ENCODE measurements at places on chromosomes 4 and X.
A peak's percentile ranks its signal among the peaks of the same experiment; 100 is the strongest.

GRCh38 chrX:1609311-1609710 is 5.5 kb upstream of the ASMT start:
- H3K4me3 ChIP-seq = no peak overlapping the region
- no peaks in the 10 kb centered on the region for H3K27me3 ChIP-seq
- no peaks in the 10 kb centered on the region for H3K4me1 ChIP-seq
- no peak for DNase-seq
- no peaks in the 10 kb centered on the region for H3K36me3 ChIP-seq
- no peak overlapping the region for H3K27ac ChIP-seq

DNA sequence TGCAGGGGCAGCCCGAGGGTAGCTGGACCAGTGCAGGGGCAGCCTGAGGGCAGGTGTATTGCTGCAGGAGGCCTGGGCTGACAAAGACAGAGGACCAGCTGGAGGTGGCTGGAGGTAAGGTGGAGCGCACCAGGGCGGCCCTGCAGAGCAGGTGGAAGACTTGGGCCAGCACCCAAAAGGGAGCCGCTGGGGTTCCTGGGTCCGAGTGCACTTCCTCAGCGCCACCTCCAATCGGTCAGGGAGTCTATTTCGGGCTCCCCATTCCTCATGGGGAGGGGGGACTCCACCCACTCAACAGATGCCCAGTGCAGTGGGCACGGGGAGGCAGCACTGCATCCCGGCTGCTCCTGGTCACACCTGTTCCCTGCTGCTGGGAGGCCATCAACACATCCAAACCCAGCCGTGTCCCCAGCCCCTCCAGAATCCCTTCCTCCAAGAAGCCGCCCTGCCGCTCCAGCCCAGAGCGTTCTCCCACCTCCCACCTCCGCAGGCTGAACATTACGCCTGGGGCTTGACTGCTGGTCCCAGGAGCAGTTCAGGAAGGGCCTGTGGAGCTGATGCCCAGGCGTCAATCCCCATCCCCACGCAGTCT is 1.5 kb downstream of the LRPAP1 start:
- peak overlapping the region; percentile 85 for H3K4me3 ChIP-seq
- H3K27me3 ChIP-seq = peaks cover 11% of the 10 kb centered on the region
- no peaks in the 10 kb centered on the region for H3K36me3 ChIP-seq
- 0 out of 2 replicates have a peak, but pooled peaks cover 4% of the 10 kb centered on the region for H3K4me1 ChIP-seq
- H3K27ac ChIP-seq = no peak overlapping the region

- H3K27ac ChIP-seq = no peak overlapping the region
- H3K4me3 ChIP-seq = no peak overlapping the region
- no peaks in the 10 kb centered on the region for H3K4me1 ChIP-seq
- H3K36me3 ChIP-seq = no peaks in the 10 kb centered on the region
- no peaks in the 10 kb centered on the region for H3K27me3 ChIP-seq
- DNase-seq = no peak
Observed at GRCh38 chr4:47334652-47335051, 128.8 kb downstream of the COMMD8 start.

GRCh38 chrX:148915474-148915873 is 415.1 kb downstream of the AFF2 start:
- no peaks in the 10 kb centered on the region for H3K36me3 ChIP-seq
- no peak overlapping the region for H3K27ac ChIP-seq
- no peak overlapping the region for H3K4me3 ChIP-seq

GRCh38 chrX:31224381-31225012 is 152.7 kb upstream of the FTHL17 start:
- H3K27me3 ChIP-seq = no peaks in the 10 kb centered on the region
- DNase-seq = no peak
- H3K4me1 ChIP-seq = no peaks in the 10 kb centered on the region
- no peak overlapping the region for H3K4me3 ChIP-seq

DNA sequence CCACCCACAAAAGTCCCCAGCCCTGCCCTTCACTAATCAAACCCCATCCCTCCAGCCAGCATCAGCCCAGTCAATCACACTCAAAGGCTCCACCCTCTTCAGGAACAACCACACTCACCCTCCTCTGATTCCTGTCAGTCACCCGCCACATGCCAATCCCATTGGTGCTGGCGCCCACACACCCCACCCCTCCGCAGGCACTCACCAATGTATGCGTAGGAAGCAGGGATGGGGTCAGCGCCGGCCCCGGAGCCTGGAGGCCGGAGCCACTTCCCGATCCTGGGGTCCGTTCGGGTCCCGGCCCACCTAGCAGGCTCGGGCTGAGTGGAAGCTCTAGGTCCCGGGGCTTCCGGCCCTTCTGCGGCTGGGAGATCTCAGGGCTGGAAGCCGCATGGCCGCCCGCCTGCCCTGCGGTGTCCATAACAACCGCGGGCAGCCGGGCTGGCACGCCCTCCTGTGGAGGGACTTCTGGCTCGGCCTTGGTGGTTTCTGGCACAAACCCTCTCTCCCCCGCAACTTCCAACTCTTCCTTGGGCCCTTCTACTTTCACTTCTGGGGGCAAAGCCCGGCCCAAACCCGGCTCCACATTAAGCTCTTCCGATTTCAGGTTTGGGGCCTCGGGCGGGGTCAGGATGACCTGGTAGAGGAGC is 7.9 kb upstream of the CFP start:
- H3K27ac ChIP-seq = no peak overlapping the region
- no peak for DNase-seq
- no peaks in the 10 kb centered on the region for H3K4me1 ChIP-seq
- H3K36me3 ChIP-seq = no peaks in the 10 kb centered on the region
- no peak overlapping the region for H3K4me3 ChIP-seq

GRCh38 chrX:108537005-108537404 is 97.4 kb downstream of the COL4A5 start:
- DNase-seq = peak; percentile 52
- H3K4me3 ChIP-seq = no peak overlapping the region
- no peaks in the 10 kb centered on the region for H3K27me3 ChIP-seq

- no peaks in the 10 kb centered on the region for H3K36me3 ChIP-seq
- H3K27me3 ChIP-seq = no peaks in the 10 kb centered on the region
- H3K4me3 ChIP-seq = no peak overlapping the region
- H3K4me1 ChIP-seq = no peaks in the 10 kb centered on the region
- H3K27ac ChIP-seq = no peak overlapping the region
Observed at GRCh38 chrX:106363214-106363613, 195.1 kb downstream of the PWWP3B start.

DNA sequence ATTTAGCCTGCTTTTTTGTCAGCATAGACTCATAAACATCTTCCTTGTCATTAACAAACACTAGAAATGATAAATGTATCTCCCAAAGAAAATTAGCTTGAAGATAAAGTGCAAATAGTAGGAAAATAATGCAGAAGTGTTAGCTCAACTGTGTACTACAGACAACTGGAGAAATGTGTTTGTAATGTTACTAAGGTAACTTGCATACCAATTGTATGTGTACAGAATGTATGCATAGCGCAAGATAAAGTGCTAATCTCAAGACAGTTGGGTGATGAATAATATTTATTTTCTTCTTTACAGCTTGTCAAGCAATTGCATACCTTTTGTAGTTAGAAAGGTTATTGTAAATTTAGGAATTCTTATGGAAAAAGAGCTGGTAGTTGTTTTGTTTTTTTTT is 22.1 kb downstream of the FMR1 start:
- H3K36me3 ChIP-seq = peaks cover 2% of the 10 kb centered on the region
- no peak for DNase-seq
- H3K27me3 ChIP-seq = no peaks in the 10 kb centered on the region
- no peak overlapping the region for H3K4me3 ChIP-seq
- H3K4me1 ChIP-seq = no peaks in the 10 kb centered on the region
- no peak overlapping the region for H3K27ac ChIP-seq

GRCh38 chrX:150547375-150548115 is 20.9 kb upstream of the MTM1 start:
- no peaks in the 10 kb centered on the region for H3K4me1 ChIP-seq
- no peaks in the 10 kb centered on the region for H3K27me3 ChIP-seq
- peak; percentile 50 for DNase-seq

- H3K4me1 ChIP-seq = no peaks in the 10 kb centered on the region
Observed at GRCh38 chr4:91829531-91829930, 474.2 kb upstream of the GRID2 start.

- no peak for DNase-seq
- H3K27me3 ChIP-seq = no peaks in the 10 kb centered on the region
- H3K36me3 ChIP-seq = no peaks in the 10 kb centered on the region
- no peak overlapping the region for H3K27ac ChIP-seq
- no peak overlapping the region for H3K4me3 ChIP-seq
Observed at GRCh38 chr4:94365304-94365703, 22.7 kb upstream of the HPGDS start.

All from MM.1S (cell line).